ENCODE measurements at places on chromosomes 11 and 22.

GRCh38 chr11:13897646-13898276 is 64.8 kb upstream of the SPON1 start:
- no peak for DNase-seq

DNA sequence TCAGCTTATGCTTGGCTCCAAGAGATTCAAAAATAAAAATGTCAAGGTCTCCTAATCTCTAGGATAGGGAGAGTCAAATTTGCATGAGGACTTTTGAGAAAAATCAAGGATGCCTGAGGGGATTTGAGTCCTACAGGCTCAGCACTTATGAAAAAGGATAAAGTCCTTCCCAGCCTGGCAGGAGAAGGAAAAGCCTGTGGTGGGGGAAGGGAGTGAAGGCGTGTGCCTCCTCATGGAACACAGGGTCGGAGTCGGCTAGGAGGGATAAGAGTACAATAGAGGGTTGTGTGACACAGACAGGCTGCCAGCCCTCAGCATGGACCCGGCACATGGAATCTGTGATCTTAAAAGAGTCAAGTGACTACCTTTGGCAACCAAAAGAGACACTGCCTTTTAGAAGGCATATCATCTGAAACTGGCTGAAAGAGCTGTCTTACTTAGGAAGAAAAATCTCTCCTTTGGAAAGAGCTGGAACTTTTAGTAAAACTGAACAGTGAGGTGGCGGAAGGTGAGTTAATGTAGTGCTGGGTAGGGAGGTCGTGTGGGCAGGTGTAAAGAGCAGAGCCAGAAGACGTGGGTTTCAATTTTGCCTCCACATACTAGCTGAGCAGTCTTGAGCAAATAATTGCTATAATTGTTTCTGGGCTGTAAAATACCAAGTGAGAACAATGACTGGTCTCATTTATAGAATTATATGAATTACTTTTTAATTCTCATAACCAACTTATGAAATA is 58.8 kb upstream of the RDX start:
- no peak for DNase-seq

GRCh38 chr11:12329797-12330196 is 47.6 kb upstream of the PARVA start:
- DNase-seq = no peak

DNA sequence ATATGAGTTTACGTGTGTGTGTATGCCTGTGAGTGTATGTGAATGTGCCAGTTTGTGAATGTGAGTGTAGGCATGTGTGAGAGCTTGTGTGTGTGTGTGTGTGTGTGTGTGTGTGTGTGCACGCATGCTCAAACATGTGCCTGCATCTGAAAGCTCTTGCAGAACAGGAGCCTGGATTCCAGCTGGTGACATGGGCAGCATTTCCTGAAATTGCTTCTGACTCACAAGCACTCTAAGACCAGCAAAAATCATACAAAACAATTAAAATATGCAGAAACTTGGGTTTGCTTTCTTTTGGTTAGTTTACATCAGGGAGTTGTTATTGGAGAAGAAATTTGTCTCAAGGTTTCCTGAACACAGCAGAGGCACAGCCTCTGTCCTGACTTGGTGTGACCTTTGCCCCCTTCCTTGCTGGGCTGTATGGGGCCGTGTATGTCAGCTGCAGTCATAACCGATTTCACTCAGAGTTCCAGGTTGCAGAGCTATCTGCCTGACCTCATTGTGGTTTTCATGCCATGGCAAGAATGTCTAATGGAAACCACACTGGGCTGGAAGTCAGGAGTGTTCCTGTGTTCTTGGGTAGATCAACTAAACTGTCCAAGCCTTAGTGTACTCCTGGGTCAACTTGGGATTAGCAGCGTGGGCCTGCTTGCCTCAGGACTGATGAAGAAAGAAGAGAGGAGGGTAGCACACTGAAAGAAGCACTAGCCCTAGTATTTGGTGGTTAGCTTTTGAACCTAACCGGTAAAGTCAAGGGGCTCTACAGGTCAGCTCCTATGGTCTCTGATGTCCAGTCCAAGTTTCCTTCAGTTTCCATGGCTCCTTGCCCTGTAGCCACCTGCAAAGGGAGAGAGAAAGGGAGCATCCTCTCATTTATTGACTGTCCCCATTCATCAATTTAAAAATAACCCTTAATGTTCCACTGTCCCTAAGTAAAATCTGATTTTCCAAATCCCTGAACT is 143.7 kb downstream of the SNX19 start:
- DNase-seq = peak; percentile 97

DNA sequence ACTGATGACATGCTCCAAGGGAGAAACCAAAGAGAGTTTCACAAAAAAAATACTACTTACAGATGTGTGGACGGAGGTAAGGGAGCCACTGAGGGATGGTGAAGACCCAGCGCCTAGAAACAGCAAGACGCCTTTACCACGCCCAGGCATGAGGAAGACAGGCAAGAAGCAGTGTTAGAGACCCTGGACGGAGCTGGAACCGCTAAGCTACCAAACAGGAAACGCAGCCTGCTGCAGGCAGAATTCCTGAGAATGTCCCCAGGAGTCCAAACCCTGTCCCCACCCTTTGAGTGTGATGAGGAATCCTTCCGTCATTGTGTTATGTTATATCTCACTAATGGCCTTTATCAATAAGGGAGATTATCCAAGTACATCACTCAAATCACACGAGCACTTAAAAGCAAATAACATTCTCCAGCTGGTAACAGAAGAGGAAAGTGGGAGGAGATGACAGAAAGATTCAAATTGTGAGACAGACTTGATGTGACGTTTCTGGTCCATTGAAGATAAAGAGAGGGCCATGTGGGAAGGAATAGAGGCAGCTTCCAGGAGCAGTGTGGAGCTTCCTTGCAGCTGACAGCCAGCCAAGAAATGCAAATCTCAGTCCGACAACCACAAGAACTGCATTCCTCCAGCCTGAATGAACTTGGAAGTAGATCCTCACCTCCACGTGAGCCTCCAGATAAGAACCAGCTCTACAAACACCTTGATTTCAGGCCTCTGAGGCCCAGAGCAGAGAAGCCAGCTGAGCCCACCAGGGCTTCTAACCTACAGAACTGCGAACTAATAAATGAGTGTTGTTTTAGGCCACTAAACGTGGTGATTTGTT is 19.1 kb downstream of the FAM181B start:
- DNase-seq = no peak

DNA sequence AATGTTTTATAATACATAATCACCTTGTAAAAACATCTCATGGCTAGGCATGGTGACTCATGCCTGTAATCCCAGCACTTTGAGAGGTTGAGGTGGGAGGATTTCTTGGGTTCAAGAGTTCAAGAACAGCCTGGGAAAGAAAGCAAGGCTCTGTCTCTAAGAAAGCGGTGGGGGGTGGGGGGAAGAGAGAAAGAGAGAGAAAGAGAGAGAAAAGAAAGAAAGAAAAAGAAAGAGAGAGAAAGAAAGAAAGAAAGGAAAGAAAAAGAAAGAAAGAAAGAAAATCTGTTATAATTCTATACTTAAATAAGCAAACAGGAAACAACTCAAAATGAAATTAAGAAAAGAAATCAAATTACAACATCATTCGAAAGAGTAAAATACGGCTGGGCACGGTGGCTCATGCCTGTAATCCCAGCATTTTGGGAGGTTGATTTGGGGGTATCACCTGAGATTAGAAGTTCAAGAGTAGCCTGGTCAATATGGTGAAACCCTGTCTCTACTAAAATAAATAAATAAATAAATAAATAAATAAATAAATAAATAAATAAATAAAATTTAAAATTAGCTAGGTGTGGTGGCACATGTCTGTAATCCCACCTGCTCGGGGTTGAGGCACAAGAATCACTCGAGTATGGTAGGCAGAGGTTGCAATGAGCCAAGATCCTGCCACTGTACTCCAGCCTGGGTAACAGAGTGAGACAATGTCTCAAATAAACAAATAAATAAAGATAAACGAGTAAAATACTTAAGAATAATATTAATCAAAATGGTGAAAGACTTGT is 65.4 kb downstream of the ZNF280B start:
- no peak for DNase-seq

GRCh38 chr11:65113361-65113756 is 1.7 kb downstream of the TM7SF2 start:
- no peak for DNase-seq

GRCh38 chr22:28358312-28358711 is 321.3 kb downstream of the TTC28 start:
- DNase-seq = no peak

DNA sequence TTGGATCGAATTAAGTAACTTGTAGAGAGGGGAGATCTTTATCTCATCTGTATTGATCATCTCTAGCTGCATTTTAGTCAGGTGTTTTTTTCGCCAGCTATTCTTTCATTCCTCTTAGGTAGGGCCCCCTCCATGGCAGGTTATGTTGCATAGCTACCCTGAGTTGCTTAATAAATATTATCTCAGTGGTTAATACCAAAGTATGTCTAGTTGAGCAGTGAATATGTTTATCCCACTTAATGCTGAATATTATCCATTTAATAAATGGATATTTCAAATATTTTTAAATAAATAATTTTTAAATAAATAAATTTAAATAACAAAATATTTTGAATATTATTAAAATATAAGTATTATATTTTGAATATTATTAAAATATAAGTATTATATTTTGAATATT is 9.6 kb downstream of the PRRG4 start:
- DNase-seq = no peak

GRCh38 chr11:66365166-66365565 is 6.4 kb downstream of the SLC29A2 start:
- DNase-seq = no peak

DNA sequence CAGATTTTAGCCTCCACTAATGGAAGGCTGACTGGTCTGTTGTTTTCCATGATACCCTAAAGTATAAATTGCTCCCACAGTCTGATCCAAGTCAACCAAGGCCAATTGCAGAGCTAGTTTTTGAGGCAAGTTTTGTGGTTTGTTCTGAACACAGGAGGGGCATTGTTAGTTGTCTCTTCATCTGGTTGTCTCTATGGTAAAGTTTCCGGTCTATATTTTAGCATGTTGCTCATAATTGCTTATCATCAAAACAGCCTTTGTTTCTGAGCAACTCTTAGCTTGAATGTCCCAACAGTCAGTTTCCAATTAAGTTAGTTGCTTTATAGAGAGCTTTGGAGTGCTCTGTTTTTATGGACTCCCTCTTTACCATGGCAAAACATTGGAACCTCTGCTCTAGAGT is 217.6 kb upstream of the CARD18 start:
- no peak for DNase-seq

- no peak for DNase-seq
These were observed 4.3 kb downstream of the KIRREL3 start for GRCh38 chr11:126996036-126996804.

GRCh38 chr11:84319863-84320262 is 1033.7 kb upstream of the CCDC90B start:
- no peak for DNase-seq

DNA sequence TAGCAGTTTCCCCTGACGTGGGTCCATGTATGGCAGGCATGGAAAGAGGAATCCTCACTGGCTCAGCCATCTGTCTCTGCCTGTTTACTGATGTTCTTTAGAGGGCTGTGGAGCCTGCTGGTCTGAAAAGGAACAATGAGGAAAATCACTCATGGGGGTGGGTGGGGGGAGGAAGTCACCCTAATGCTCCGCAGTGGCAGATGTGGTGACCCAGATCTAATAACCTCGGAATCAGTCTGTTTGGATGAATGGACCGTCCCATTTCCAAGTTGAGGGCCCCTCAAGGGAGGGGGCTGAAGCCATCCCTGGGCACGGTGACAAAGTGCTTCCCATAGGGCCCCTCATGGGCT is 4.4 kb downstream of the BCR start:
- no peak for DNase-seq

DNA sequence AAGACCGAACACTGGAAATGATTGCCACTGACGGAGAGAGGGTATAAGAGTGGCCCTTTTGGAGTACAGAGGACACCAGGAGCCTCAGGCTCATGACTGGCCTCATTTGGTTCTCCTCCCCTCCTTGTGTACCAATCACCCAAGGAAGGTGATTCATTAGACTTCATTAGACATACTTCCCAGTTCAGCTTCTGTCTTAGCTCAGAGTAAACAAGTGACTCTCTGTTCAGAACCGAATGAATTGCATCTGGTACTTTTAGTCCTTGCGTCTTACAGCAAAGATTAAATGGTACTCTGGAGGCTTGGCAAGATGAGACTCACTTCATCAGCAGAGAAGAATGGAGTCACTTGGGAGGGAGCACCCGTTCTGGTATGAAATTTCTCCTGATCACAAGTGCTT is 75.2 kb downstream of the ZNRF3 start:
- peak; percentile 14 for DNase-seq

DNA sequence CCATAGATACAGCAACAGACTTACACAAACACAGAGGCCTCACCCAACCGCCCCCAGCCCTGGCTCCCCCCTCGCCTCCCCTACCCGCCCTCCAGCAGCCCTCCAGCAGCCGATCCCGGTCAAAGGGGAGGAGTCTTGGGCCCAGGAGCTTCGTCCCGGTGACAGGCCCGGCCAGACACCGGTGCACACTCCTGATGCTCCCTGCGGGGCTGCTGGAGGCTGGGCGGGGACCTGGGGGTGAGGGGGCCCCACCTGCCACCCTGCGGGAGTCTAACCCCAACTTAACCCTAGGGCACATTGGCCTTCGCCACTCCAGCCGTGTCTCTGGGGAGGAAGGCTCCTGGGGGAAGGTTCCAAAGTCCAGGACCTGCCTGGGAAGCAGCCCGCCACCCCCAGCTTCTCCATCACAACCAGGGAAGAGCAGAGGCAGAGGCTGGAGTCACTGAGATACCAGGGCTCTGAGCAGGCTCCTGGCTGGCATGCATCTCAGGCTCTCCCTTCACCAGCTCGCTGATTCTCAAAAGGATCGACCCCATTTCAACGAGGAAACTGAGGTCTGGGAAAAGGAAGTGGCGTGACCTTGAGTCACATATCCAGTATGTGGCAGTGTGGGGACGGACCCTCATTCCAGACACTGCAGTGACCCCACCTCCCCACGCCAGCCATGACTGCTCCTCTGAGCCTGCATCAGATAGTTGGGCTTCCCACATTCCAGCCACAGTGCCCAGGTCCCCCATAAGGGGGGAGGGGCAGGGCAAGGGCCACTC is 14.4 kb downstream of the BCL9L start:
- DNase-seq = peak; percentile 83

GRCh38 chr22:45069925-45070324 is 60.1 kb upstream of the PHF21B start:
- DNase-seq = no peak

- DNase-seq = no peak
These were observed 93.2 kb downstream of the GGTLC2 start for GRCh38 chr22:22737590-22737989.

GRCh38 chr11:58675334-58676155 is 53.1 kb downstream of the CNTF start:
- DNase-seq = peak; percentile 60

- DNase-seq = no peak
These were observed 33.5 kb downstream of the ENTHD1 start for GRCh38 chr22:39859903-39860588.

Data from mesenchymal stem cell (in vitro differentiated cells and primary cell).